ENCODE measurements at places on chromosomes 11 and 22. TPM values are rescaled to one million over a fixed set of nuclear protein-coding genes. Genes with fewer than 3 reads are reported as not detected.

Gene DBX1
- total RNA-seq: not detected

Gene ABCC8
- not detected for total RNA-seq

Gene CNTF
- 1.2 TPM for total RNA-seq

Gene PSMA1
- 284 TPM for total RNA-seq

Gene YPEL1
- 0.40 TPM for total RNA-seq

Gene RNF141
- total RNA-seq: 31.7 TPM

Gene HEPHL1
- not detected for total RNA-seq

Gene GRAP2
- total RNA-seq: 2.2 TPM

- DNase-seq: no peak
Measured at GRCh38 chr11:107708792-107709191, 3.1 kb downstream of the SLN start.

DNA sequence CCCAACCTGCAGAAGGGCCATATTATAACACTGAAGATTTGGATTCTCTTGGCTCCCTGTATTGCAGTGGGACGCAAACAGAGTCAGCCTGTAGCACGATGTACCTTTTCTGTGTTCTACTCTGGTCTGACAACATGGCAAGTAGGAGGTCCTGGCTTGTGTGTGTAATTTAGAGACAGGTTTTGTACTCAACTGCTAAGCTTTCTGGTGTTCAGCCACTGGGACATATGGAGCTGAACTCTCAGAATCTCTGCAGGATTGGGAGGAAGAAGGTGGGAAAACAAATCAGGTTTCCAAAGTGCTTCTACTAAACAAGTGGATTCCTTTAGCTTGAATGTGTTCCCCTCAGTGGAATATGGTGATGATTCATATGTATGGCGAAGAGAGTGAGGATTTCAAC is 192.5 kb upstream of the MTMR2 start:
- DNase-seq: no peak

GRCh38 chr11:122852796-122853160 is 14.5 kb downstream of the CRTAM start:
- no peak for DNase-seq

DNA sequence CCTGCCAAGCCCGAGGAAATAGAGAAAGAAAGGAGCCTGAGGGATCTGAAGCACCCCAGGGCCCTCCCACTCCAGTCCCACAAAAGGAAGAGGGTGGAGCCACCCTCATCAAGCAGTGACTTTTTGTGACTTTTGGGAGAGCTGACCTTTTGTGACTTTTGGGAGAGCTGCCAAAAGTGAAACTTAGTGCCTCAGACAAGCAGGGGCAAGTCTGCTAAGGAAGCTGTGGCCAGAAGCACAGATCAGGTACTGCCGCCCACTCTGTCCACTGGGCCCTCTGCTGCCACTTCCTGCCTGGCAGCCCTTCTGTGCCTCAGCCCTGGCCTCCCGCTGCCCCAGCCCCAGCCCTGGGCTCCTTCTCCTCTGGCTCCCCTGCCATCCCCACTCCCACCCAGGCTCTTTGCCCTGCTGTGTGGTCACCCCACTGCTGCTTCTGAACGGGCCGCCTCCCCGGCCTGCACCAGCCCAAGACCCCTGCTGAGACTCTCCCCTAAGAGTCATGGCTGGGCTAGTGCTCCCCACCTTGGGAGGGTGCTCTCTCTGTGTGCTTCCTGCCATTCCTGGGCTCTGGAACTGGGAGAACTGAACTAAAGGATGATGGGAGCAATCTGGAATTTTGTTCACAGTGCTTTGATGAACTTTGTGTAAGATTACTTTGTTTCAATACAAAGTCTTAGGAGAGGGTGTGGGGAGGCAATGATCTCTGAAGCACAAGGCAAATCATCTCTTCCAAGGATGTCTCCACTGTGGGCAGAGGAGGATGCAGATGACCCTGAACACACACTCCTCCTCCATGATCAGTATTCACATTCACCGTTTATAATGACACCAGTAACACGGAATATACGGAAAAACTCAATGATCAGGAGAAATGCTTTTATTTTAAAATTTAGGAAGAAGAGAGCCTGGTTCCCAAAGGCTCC is at the start of gene APOBEC3H:
TSS of gene APOBEC3H (plus strand) at position 147 of the 923 bp plus-strand sequence. CDS start 3,035 bp downstream, outside the sequence.
- DNase-seq: peak; percentile 32

DNA sequence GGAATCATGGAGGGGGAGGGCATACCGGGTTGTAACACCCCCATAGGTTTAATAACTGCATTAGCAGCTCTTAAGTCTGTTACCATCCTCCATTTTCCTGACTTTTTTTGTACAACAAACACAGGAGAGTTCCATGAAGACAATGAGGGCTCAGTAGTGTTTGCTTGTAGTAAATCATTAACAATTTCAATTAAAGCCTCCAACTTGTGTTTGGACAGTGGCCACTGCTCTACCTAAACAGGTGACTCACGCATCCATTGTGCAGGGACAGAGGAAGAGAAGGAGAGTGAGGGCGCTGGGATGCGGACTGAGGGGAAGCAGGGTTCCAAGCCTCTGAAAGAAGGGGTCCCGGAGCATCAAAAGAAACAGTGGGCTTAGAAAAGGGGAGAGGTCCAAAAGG is 21.3 kb upstream of the MTNR1B start:
- no peak for DNase-seq

DNA sequence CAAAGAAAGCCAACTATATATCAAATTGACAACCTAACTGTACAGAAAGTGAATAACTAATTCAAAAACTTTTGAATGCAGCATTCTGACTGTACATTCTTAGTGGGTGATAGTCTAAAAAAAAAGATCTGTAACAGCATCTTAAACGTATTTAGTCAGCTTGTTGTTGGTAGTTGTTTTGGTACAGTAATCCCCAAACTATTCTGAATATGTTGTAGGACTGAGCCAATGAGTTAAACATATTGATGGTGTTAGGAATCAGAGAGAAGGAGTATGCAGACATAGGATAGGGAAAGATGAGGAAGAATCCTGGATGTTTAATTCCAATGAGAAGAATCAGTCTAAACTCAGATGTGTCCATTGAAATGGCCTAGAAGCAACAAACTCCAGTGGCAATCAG is 41.9 kb upstream of the KIRREL3 start:
- no peak for DNase-seq

DNA sequence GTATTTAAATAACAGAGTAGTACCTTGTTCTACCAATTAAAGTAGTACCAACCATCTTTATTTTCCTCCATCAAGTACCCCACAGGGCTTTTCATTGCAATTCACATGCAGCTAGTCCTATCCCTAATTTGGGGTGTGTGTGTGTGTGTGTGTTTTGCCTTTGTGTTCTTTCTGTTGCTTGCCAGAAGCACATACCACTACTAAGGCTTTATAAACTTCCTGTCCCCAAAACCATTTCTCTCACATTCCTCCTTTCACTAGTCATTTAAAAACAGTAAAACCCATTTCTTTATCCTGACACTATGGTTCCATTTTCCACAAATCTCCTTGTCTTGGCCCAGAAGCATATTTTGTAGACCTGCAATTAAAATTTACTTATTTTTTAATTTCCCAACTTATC is 54.6 kb downstream of the SLC36A4 start:
- DNase-seq: no peak

DNA sequence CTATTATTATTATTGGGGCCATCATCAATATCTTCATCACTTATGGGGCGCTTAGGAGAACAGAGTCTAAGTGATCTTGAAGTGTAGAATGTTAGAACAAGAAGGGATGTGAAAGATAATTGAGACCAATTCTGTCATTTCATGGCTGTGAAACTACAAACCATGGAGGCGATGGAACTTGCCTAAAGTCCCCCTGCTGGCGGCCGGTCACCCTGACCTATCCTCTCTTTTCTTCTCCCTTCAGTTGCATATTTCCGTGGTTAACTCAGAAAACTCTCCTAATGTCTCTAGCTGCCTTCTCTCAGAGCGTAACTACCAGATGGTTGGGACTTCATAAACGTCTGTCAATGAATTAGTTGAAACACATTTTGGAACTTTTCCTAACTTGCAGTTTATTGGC is 6.6 kb upstream of the OR4B1 start:
- DNase-seq: peak; percentile 50

- DNase-seq: peak; percentile 25
Measured at GRCh38 chr11:12163181-12163941, 53.0 kb downstream of the MICAL2 start.

- no peak for DNase-seq
Measured at GRCh38 chr22:24894220-24894975, 52.1 kb downstream of the LHFPL7 start.

GRCh38 chr11:10451426-10452116 is 3.5 kb upstream of the AMPD3 start:
- DNase-seq: no peak

- DNase-seq: no peak
Measured at GRCh38 chr22:20919718-20920117, 2.5 kb downstream of the CRKL start.

- no peak for DNase-seq
Measured at GRCh38 chr11:134356656-134357544, 25.1 kb downstream of the GLB1L2 start.

DNA sequence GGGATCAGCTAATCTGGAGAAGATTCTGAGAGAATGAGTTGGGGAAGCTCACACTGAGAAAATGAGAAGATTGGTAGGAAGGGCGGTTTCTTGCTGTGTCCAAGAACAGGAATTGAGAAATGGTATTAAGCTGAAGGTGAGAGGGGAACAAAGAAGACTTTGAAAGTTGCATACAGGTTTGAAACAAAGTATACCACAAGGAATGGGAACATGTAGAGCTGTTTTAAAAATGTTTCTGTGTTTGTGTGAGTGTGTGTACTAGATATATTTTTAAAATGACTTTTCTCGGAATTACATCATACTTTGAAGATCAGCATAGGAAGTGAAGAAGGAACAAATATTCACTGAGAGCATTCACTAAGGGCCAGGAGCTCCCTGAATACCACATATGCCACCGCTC is 24.4 kb upstream of the IZUMO1R start:
- DNase-seq: no peak

DNA sequence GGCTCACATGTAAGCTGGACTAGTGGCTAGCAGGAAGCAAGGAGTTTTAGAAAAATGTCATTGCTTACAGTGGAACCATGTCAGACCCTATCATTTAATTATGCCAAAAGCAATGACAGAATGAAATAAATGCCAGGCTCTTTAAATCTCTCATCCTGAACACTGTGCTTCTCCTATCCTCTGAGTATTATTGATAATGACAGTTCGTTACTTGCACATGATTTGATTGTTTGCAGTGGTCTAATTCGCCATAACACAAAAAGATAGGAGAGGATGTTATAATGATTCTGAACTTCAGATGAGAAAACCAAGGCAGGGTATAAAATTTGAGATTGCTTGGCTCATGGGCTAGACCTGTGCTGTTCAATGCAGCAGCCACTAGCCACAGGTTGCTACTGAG is 68.2 kb downstream of the FLI1 start:
- DNase-seq: no peak

DNA sequence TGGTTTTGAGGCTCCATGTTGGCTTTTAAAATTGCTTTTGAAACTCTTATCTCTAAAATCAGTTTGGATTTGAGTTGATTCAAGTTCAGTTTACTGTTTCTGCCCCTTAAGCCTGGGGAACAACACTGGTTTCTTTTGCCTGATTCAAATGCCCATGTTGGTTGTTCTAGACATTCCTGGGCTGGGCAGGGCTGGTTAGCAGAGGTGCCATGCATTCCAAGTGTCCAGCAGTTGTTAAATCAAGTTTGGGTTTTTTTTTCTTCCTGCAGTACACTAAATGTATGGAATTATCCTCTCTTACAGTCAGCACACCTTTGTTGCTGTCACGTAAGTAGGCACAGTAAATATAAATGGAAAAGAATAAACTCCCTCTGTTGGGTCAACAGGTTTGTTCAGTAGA is 67.2 kb upstream of the MTMR2 start:
- no peak for DNase-seq

DNA sequence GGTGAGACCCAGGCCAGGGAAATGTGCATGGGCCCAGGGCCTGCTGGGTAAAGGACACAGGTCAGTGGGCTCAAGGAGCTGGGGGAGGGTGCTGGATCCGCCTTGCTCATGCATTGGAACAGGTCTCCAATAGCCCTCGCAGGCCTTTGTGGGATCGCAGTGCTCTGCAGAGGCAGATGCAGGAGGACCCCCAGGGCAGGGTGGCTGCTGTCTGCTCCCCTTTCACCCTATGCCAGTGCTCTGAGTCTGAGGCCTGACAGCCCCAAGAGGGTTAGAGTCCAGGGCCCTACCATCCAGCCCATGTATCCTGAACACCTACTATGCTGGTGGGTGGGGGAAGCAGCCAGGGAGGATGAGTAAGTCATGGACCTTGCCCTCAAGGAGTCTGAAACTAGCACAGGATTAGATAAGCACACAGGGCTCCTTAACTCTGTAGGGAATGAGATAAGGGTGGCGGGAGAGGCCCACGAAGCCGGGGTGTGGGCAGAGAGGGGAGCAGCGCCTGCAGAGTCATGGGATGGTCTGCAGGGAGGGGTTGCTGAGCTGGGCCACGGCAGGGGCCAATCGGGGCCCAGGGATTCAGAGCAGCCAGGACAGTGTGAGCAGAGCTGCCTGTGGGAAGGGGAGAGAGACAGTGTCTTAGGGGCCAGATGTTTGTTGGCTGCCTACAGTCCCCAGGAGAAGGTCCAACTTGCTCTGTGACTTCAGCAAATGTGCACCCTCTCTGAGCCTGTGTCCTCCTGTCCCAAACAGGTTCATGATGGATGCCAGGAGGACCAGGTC is 10.5 kb upstream of the EHD1 start:
- DNase-seq: no peak

All from SK-MEL-5 (cell line).